MCF 10A (cell line): ENCODE measurements at places on chromosomes 16 and 17. TPM values are rescaled to one million over a fixed set of nuclear protein-coding genes. Genes with fewer than 3 reads are reported as not detected.

ATAD5 gene
- total RNA-seq: 2.8 and 3.6 TPM in 2 replicates

PLXDC1 gene
- 0.22 and 0.61 TPM in 2 replicates for total RNA-seq

ALOX12 gene
- not detected in 2 replicates for total RNA-seq

KCNH4 gene
- not detected in 2 replicates for total RNA-seq

FBXO47 gene
- not detected in 2 replicates for total RNA-seq

TSPAN10 gene
- 1.8 and 2.1 TPM in 2 replicates for total RNA-seq
